Stimulated activated CD4-positive, alpha-beta T cell treated with anti-CD3 and anti-CD28 coated beads, Interleukin-12 subunit alpha, Interleukin-12 subunit beta, amount 100 ng/mL, for 48 hours (primary cell): ENCODE measurements at places on chromosomes 5 and 9.

GRCh38 chr9:86464242-86464641 lies 110.0 kb upstream of the TUT7 start:
- no peak for DNase-seq

- DNase-seq, result no peak
Measured at GRCh38 chr5:117204404-117204803, 629.8 kb upstream of the SEMA6A start.

DNA sequence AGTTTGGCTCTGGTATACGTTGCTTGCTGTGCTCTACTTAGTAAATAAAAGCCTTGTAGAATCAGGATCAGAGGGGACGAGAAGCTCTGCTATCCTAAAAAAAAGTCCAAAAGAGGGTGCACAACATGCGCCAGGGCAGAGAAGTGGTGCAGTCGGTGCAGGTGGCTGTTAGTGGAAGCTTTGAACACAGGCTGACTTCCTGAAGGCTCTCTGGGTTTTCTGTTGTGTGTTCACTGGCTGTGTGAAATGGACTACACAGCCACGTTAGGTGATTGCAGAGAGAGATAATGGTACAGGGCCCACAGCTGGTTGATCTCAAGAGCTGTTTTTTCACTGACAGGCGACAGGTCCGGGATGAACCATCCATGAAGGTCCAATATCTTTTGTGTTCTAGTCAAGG lies 167.4 kb downstream of the TMEM167A start:
- no peak for DNase-seq

DNA sequence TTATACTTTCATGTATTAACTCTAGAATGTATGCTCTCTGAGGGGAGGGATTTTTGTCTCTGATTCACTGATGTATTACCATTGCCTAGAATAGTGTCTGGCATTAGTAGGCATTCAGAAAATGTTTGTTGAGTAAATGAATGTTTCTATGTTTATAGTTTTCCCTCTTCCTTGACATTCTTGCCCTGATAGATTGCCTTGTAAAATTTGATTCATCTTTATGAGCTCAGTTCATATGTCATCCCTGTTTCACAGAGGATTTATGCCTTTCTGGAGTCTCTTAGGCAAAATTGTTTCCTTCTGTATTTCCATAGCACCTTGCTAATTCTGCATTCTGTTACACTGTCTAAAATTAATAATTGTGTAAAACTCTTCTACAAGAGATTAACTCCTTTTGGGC lies 72.3 kb downstream of the RASA1 start:
- DNase-seq, result no peak

DNA sequence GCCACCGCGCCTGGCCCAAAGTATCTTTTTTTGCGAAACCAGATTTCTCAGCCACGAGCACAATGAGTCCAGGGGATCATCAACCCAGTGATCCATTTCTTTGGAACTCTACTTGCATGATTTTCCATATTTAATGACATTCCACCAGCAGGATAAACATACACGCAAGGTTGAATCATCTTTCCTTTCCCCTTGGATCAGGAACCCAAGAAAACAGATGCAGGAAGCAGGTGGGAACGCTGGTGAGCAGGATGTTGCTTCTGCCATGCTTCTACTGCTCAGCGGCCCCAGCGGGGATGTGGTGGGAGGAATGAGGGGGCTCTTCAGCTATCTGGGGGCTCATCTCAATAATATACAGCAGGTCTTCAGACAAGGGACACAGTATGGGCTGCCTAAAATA lies 118.2 kb downstream of the SEC61B start:
- no peak for DNase-seq

DNA sequence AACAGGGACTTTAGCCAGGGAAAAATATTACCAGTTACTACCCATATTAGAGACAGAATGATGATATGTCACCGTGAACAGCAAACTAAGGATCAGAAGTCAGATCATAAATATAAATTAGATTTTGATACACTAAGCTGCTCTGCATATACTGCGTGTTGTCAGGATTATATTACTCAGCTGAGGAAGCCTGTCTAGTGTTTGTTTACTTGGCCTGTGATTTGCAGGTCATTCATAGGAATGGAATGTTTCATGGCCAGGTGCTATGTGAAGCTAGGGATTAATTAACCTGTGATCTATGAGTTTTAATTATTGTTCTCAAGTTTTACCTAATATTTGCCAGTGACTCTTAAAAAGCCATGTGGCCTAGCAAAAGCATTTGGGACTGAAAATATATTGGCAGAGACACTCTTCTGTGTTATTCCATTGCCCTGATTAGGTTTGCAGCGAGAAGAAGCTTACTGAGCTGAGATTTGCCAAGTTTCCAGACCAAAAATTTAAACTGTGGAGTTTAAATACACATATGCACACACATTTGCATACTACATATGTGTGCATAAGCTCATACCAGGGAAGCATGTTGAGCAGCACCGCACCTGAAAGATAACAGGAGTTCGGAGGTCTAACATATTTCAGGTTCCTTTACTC lies 496.3 kb upstream of the GRIA1 start:
- no peak for DNase-seq

DNA sequence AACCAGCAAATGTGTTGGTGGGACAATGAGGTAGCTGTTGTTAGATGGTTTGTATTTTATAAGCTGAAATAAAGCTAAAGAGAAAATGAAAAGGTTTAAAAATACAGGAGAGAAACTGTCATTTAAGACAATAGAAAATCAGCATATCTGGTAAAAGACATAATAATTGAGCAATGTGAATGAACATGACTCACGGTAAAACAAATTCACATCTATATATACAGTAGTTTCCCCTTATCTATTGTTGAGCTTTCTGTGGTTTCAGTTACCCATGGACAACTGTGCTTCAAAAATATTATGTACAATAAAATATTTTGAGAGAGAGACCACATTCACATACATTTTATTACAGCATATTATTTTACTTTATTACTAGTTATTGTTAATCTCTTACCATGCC lies 1649.8 kb downstream of the EFNA5 start:
- no peak for DNase-seq

- peak; percentile 80 for DNase-seq
Measured at GRCh38 chr9:136902259-136902821, 16.0 kb downstream of the TRAF2 start.

DNA sequence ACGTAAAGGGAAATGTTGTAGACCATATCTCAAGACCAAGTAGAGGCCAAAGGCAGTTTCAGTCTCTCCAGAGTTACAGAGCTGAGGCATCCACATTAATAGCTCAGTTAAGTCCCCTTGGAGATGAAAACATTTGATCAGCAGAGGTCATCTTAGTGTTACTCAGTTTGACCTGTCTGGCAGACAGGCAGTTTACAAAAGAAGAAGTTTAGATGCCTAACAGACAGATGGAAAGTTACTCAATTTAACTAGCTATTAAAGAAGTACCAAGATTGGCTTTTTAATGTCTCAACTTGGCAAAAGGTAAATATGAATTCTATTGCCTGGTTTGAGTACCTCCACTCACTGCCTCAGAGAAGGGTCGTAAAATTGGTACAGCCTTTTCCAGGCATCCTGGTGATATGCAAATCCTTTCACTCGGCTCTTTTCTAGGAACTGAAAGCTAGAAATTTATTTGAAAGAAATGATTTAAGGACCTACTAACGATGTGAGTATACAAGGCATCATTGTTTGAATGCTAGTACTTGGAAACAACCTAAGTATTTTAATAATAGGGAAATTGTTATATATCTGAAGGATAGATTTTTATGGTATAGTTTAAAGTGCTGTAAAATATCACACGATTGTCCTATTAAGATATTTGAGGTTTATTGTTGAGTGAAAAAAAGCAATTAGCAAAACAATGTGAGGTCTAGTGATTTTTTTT lies 14.8 kb downstream of the ACO1 start:
- no peak for DNase-seq

GRCh38 chr5:145723516-145723915 lies 111.6 kb downstream of the PRELID2 start:
- DNase-seq, result no peak

DNA sequence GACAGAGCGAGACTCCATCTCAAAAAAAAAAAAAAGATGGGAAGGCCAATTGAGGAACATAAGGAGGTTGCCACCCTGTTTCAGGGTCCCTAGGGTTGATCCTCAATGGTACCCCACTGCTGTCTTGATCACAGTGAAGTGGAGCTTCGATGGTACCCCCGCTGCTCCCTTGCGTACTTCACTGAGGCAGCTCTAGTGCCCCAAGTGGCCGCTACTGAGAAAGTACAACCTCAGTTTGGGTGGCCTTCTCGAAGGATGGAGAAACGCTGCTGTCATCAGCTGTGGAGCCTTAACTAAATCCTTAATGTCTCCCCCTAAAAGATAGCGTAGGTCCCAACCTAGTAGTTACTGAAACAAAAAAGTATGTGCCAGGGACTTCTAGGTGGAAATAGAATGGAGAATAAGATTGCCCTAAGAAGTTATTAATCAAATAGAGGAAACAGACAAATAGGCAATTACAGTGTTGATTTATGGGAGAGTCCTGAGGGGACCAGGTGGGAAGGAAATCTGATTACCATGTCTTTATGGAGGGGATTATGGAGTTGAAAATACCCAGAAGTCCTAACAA lies 6.3 kb downstream of the TESK1 start:
- peak; percentile 32 for DNase-seq

DNA sequence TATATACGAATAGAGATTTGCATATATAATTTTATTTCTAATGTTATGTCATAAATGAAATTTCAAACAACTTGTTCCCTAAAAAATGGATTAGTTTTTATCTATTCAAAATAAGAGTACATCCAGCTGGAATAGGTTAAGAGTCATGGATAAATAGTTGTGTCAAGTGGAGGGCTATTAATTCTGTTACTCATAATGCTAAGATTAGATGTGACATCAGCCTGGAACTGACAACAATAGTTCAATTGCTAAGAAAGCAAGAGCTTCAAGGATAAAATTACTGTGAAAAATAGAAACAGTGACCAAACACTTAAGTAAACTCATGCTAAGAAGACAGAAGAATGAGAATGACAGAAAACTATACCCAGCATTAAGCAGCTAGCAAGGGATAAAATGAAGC lies 92.2 kb upstream of the CDH9 start:
- no peak for DNase-seq

- no peak for DNase-seq
Measured at GRCh38 chr5:14040542-14040941, 96.1 kb upstream of the DNAH5 start.
